ENCODE measurements at places on chromosomes 13 and 19.

DNA sequence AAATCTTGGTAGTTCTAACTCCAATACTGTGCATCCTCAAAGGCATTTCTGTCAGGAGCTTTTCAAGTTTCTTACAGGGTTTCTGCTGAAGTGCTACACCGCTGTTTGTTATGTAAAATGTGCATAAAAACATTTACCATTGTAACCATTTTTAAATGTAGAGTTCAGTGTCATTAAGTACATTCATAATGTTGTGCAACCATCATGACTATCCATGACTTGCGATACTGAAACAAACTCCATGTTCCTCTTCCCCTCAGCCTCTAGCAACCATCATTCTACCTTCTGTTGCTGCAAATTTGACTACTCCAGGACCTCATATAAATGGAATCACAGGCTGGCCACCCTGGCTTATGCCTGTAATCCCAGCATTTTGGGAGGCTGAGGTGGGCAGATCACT lies 14.4 kb upstream of the SLC25A42 start:
- DNase-seq, result no peak

DNA sequence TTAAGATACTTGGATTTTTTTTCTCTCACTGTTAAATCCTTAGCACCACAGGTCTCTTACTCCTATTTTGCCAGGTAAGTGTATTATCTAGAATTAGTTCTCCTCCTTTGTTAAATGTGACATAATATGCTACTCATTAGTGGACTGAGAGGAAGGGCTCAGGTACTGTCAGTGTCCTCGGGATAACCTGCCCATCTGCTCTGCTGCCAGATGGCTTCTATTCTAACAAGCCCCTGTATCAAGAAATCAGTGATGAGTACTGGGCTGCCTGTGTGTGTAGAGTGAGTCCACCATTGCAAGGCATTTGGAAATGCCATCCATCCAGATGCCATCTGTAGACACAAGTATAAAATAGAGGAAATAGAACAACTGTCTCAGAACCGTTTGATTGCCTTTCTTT lies 209.6 kb downstream of the ATP8A2 start:
- DNase-seq, result no peak

DNA sequence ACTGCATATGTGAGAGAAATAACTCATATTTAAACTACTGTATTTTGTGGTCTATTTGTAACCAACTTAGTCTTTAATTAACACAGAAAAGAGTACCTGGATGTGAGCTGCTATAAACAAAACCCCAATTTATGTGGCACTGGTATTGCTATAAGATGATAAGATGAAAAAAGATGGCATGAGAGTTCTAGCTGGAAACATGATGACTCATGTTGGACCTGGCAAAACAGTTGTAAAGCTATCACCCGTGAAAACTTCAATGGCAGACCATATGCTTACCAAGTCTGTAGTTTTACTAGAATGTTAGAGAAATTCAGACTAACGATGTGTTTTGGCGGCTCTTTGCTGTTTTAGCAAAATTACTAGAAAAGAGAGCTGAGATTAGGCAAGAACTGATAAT lies 69.6 kb upstream of the PCDH9 start:
- no peak for DNase-seq

DNA sequence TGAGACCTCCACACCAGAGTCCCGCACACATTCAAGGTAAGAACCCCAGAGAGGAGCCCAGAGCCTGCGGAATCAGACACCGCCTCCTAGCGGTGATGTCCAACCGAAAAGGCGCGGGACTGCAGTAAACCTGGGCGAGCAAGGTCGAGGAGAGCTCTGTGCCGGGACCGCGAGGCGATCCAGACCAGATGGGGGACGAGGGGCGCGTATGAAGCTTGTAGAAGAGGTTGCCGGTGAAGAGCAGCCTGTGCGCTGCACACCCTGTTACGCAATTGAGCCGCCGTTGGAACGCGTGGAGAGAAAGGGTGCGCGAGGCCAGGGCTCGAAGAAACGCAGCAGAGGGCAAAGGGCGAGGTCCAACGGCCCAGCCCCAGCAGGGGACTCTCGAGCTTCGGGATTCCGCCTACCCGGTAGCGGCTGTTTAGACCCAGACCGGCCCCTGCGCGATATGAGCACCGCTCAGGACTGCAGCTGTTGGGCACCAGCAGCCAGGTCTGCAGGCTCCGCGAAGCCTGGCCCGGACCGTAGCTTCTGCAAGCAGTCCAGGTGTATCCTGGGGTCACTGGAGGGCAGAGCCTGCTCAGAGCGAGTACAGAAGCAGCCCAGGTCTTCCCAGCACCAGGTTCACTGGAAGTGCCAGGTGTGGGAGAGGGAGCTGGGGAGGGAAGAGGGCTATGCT lies 65.9 kb upstream of the ZNF599 start:
- DNase-seq, result no peak

DNA sequence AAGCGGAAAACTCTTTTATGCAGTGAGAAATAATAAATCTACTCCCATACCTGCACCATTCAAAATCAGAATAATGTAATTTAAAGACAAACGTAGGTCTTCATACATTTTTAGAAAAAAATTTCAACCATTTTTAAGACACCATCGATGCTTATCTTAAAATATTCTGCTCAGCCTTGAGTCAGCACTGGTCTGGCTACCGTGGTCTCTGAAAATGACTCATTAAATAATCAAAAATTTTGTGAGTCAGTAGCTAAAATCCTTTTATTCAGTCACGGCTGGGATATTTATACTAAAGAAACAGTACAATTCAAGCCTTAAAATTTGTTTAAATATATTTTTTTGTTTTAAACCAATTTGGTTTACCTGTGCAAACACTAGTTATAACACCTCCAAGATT lies 2862.8 kb upstream of the PCDH20 start:
- no peak for DNase-seq

GRCh38 chr13:84566780-84567179 lies 684.5 kb upstream of the SLITRK1 start:
- no peak for DNase-seq

DNA sequence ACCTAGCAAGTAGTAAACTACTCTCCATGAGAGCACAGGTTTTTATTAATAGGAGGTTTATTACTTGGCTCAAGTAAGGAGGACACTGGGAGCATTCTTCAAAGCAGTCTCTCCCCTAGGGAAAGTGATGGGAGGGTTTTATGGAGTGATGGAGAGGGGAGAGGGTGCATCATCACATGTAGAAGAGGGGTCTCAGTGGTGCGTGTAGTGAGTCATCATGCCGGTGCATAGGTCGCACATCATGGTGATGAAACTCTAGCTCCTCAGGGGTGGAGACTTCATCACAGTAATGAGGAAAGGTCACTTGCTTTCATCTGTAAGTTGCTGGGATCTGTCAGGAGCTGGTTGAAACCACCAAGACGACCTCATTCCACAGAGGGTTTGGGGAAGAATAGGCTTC lies 210.8 kb upstream of the UBL3 start:
- no peak for DNase-seq

DNA sequence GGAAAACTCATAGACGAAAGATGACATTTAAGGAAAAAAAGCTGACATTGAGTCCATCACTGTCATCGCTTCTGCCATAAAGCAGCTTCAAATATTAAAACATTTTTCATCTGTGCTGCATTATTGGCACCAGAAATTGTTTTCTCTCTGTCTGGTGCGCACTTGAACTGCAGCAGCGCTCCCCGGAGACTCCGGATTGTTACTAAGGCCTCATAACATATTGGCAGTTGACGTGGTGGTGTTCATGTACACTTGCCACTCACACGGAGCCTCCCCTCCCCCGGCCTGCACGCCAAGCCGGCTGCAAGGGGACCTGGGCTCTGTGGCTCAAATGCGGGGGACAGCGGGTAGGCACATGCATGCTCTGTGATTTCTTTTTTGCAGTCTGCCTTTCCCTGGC lies 203.2 kb downstream of the TSHZ3 start:
- DNase-seq, result peak; percentile 26

DNA sequence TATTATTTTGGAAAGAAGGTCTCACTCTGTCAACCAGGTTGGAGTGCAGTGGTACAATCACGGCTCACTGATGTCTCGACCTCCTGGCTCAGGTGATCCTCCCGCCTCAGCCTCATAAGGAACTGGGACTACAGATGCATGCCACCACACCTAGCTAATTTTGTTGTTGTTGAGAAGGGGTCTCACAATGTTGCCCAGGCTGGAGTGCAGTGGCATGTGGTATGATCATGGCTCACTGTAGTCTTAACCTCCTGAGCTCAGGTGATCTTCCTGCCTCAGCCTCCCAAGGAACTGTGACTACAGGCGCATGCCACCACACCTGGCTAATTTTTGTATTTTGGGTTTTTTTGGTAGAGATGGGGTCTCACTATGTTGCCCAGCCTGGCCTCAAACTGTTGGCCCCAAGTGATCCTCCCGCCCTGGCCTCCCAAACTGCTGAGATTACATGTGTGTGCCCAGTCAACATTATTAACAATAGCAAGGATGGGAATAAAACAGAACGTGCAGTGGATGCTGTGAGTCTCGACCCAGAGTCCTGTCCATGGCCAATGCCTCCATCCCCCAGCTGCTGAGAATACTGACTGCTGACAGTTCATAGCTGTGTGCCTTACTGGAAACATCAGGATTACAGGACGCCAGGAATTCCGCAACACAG lies 5.4 kb upstream of the MBD3L3 start:
- no peak for DNase-seq

DNA sequence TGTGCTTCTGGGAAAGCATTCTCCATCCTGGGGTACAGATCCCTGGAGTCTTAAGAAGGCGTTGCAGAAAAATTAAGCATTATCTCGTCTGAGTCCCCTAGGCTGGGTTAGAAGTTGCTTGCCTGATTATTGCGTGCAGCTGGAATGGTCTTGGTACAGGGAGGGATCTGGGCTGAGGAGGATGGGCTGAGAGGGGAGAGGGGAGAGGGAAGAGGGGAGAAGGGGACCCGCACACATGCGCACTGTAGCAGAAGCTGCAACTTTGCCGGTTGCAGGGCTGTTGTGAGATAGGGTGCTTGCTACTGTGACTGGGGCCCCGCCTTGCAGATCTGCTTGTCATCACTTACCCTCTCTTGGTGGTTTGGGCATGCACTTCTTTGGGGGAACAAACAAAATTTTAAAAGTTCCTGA lies 316.8 kb downstream of the DLEU7 start:
- peak; percentile 29 for DNase-seq

DNA sequence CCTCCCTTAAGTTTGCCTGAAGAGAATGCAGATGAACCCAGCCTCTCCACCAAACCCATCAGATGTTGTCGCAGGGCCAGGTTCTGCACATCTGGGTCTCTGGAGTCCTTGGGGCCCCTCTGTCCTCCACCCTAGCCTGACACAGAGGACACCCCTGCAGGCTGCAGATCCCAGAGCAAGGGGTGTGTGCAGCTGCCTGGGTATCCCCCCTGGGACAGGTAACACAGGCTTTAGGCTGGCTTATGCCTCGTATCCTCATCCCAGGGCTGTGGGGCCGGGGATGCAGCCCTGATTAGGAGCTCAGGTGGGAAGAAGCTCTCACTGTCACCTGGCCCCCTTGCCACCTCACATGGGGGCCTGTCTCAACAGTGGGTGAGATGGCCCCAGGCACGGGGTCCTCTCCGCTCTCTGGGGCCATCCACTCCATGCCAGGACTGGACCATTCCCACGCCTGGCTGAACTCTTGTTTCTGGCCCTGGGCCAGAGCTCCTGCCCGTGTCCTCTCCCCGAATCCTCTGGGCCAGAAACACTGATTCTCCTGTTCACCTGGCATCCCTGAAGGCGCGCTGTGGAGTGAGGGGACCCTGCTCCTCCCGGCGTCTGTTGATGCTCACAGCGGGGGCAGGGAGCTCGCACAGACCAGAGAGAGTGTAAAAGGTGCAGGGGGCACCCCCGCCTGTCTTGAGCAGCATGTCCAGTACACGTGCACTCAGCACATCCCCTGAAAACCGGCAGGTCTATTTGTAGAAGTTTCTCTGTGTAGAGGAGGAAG lies 38.7 kb upstream of the TPM4 start:
- DNase-seq, result no peak

DNA sequence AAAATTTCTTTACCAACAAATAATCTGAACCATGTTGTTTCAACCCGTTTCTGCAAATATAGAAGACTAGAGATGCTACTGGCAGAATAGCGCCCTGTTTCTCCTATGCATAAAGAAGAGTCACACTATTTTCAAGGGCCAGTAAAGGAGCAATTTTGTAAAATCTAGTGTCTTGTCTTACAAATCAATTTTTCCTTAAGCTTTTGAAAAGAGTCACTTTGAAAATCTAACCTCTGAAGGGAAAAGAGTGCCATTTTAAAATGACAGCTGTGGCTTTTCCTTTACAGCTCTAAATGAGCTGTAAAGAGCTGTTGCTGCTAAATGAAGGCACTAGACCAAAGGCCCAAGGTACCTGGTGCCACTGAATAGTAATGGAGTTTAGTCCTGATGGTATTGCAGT lies 16.9 kb upstream of the GTF2F2 start:
- no peak for DNase-seq

DNA sequence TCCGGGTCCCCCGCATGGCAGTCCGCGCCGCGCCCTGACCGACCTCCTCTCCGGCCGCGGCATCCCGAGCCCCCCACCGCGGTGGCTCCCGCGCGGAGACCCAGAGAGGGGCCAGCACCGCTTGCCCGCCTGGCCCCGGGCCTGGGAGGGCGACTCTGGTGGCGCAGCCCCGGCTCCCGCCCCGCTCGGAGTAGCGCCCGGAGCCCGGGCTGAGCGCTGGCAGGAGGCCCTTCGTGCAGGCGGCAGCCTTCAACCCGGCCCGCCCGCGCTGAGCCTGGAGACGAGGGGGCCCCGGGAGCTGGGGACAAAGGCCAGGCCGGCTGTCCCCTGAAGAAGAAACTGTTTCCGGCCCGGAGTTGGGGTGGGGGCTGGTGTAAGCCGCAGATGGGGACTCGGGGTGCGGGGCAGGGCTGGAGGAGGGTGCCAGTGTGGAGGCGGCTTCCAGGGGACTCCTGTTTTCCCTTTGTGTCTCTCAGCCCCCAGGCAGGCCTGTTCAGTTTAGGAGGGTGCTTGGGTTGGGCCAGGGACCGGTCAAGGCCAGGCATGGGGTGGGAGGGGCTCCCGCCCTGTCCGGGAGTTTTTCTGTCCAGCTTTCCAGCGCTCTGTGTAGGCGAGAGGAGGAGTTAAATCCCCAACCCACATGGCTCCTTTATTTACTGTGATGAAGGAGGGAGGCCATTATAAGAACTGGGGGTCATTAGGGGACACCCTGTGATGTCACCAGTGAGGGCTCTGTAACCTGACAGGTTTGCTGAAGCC lies 935 bp downstream of the LRP3 start:
- no peak for DNase-seq

DNA sequence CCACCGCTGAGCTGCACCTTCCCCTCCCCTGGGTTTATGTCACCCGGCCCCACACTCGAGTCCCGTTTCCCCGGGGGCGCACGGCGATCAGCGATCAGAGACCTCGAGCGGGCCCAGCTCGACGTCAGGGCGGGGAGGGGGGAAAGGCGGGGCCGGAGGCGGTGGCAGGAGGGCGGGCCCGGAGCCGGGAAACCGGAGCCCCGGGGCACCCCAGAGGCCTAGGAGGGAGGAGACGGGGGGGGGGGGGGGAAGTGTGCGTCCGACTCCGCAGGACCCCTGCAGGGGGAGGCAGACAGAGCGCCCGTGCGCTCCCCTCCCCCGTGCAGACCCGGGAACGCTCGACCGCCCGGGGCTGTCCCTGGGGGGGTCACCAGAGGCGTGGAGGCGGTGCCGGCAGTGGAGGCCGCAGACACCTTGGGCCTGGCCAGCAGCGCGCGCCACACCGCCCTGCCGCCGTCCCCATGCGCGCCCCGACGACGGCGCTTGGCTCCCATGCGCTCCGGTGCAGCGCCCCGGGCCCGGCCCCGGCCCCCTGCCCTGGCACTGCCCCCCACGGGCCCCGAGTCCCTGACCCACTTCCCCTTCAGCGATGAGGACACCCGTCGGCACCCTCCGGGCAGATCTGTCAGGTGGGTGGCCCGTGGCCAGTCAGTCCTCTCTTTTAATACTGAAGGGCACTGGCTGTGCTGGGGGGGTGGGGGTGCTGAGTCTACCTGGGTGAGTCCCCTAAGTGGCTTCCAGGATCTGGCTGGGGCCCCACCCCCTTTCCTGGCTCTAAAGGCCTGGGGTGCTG lies 11.8 kb downstream of the PDE4A start:
- peak; percentile 64 for DNase-seq
